Breast epithelium (tissue), 4 donors: ENCODE measurements at places on chromosomes 1 and 21. TPM values are rescaled to one million over a fixed set of nuclear protein-coding genes. Genes with fewer than 3 reads are reported as not detected.

GRCh38 chr1:71587961-71588360 is 507.1 kb upstream of the ZRANB2 start:
- no peak for DNase-seq

- DNase-seq, result no peak
These were observed 123.8 kb downstream of the PRDM16 start for GRCh38 chr1:3192825-3193224.

DNA sequence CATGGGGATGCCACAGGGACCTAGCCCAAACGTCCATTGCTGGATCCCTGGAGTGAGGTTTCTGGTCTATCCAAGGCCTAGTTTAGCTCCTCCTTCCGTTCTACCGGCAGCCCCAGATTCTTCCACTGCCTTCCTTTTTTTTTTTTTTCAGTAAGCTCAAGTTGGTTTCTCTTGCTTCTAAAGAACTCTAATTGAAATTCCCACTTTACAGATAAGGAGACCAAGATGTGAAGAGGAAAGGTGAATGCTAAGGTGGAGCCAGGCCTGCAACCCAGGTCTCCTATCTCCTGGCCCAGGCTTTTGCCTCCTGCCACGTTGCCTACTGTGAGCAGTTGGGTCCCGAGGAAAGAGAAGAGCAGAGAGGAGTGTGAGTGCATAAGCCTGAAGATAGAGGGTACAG is 31.5 kb upstream of the CLIC4 start:
- DNase-seq, result no peak

DNA sequence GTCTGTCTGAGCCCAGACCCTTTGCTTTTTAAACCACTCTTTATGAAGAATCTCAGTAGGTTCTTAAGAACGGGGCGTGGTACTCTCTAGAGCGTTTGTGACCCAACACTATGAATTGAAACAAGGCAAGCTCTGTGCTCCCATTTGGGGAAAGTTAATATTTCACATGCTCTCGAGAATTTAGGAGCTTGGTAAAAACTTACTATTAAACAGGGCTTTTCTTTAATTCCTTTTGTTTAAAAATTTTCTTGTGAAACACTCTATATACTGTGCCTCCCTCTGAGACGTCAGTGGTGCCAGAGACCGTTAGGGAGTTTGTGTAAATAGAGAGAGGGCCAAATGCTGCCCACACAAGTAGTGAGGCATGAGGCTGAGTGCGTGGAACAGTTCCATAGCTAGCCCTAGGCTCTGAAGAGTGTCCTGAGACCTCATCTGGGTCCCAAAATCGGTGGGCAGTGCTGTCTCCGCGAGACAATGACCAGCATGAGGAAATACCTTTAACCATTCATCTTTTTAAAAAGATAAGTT is 144.7 kb downstream of the ROR1 start:
- DNase-seq, result no peak

DNA sequence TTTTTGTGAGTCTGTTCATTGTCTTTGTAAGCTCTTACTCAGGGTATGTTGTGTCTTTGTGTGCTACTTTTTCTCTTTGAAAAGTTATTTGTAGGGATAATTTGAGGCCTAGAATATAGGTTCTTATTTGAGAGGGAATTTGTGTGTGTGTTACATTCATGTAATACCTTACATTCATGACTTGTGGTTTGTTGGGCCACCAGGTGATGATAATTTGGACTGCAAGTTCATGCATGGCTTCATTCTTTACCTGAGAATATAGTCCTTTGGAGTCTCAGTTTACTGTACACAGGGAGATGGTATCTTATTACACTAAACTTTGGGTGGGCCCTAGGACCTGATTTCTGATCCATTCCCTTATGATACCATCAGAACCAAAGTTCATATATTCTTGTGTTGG is 51.8 kb upstream of the FASLG start:
- no peak for DNase-seq

- DNase-seq, result no peak
These were observed 216.0 kb downstream of the SMYD3 start for GRCh38 chr1:246291127-246291526.

DNA sequence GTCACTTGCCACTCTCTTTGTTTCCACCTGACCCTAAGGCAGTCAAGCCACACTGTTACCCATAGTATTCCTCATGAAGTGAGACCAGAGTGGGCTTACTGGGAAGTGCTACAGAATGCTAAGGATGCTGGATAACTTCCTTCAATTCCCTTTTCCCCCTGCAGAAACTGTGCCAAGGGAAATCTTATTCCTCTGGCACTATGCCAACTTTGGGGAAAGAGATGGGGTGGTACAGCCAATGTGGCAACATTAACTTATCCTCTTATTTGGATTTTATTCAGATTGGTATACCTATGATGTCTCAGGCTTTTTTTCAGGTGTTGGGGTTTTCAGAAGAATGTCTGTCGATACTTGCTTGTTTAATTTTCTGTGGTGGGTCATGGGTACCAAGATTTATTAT is 599.4 kb upstream of the PBX1 start:
- no peak for DNase-seq

DNA sequence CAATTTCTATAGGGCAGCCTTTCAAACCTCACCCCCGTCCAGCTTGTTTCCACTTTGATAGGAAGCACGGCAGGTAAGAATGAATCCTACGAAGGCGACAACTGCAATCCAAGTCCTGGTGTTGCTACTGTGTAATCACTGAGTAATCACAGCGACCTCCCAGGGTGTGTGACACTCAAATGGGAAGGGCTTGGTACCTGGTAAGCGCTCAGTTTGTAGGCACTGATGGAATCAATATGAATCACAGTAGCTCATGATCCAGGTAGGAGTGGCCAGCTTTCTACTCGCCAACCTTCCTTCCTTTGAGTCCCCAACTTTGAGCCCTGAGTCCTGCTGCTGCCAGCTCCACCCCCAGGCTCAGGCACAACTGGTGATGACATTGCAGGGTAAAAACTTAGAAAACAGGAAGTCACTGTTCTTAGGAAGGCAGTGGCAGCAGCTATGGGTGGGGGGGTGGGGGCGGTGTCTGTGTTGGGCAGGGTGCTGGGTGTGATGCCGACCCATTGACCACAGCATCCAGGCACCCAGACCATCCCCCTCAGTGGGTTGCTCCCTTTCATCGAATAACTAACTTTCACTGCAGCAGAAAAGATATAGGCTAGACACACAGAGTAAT is 70.7 kb downstream of the CD247 start:
- DNase-seq, result no peak

DNA sequence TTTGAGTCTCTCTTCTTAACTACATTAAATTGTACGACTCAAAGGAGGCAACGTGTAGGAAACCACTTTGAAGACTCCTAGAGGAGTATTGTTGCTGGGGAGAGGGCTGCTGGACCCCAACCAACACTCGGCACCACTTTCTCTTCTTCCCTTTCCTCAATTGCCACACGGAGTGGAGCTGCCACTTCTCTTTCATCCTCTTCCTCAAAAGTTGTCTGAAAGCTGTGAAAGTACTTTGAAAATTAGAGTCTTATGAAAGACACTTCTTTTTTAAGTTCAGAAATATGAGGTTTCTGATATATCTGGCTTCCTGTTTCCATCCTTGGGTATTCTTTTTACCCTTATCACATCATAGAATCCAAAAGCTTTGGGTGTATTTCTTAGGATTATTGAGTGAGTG is 59.5 kb downstream of the MRPS6 start:
- DNase-seq, result no peak

- no peak for DNase-seq
These were observed 3.2 kb downstream of the CGN start for GRCh38 chr1:151514366-151514765.

DNA sequence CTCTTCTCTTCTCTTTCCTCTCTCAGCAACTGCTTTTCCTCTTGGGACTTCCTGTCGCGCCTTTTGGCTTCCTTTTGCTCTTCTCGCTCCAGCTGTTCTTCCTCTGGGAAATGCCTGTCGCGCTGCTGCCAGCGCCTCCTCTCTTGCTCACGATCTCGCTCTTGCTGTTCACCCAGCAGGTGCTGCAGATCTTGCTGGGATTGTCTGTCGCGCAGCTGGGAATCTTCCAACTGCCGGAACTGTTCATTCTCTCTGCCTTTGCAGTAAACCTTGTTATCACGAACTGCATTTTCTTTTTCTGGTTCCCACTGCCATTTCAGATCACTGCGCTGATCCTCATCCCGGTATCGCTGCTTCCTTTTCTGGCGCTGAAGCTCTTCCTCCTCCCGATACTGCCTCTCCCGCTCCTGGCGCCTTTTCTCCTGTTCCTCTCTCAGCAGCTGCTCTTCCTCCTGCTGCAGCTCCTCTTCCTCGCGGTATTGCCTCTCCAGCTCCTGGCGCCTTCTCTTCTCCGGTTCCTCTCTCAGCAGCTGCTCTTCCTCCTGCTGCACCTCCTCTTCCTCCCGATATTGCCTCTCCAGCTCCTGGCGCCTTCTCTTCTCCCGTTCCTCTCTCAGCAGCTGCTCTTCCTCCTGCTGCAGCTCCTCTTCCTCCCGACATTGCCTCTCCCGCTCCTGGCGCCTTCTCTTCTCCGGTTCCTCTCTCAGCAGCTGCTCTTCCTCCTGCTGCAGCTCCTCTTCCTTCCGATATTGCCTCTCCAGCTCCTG is 5.8 kb downstream of the TCHH start:
- no peak for DNase-seq

DNA sequence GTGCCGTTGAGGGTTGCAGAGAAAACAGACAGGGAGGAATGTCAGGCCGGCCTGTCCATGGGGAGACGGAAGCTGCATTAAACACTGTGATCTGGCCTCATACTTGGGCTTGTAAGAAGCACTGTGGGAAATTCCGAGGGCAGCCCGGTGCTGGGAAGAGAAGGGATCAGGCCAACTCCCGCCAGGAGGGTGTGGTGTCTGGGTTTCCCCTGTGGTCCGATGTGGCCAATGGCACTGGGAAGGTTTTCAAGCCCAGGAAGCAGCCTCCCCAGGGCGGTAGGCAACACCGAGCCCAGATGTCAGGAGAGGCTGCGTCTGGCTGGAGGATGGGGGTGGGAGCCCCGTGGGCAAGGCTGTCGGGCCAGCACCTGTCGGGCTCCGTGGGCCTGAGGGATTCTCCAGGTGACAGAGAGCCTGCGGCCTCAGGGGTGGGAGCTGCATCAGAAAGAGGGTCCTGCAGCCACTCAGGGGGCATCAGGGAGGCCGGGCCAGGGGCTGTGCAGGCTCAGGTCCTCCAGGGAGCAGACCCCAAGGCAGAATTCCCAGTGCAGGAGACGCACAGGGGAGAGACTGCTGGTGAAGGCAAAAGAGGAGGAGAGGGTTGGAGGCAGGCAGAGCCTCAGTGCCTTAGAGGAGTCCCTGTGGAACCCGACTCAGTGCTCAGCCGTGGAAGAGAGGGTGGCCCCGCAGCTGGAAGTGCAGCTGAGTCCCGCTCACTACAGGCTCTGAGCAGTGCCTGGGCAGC is 8.4 kb downstream of the UBASH3A start:
- DNase-seq, result no peak

DNA sequence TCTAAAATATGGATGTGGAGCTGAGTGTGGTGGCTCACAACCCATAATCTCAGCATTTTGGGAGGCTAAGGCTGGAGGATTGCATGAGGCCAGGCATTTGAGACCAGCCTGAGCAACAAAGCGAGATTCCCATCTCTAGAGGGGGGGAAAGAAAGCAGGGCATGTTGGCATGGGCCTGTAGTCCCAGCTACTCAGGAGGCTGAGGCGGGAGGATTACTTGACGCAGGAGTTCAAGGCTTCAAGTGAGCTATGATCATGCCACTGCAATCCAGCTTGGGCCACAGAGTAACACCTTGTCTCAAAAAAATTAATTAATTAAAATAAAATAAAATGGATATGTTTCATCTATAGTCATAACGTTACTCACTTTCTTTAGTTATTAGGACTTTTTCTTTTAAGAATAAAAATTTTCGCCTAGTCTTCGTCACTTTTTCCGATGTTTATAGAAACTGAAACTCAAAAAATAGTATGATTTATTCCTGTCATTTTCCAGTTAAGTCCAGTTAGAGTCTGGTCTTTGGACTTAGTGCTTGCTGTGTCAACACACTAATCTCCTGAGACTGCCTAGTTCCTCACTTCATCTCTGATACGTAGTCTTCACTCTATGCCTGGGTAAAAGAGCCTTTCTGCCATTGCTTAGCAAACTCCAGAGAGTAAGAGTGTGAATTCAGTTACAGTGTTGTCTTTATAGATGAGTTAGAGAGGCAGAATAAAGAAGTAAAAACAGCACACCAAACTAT is 28.0 kb downstream of the IARS2 start:
- DNase-seq, result no peak

DNA sequence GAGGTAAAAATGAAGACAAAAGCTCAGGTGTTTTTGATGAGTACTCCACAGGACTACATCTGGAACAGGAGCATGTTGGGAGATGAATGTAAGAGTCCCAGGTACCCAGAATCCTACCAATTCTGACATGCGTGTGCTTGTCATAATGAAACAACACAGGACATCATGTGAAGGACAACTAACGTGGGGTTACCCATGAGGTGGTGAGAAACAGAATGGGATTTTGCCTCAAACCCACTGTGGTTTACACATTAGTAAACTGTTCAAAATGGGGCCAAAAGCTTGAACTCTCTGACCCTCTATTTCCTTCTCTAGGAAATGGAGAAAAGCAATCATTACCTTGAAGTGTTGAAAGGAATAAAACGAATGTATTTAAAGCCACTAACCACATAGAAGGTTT is 266.2 kb downstream of the RGS7 start:
- no peak for DNase-seq

DNA sequence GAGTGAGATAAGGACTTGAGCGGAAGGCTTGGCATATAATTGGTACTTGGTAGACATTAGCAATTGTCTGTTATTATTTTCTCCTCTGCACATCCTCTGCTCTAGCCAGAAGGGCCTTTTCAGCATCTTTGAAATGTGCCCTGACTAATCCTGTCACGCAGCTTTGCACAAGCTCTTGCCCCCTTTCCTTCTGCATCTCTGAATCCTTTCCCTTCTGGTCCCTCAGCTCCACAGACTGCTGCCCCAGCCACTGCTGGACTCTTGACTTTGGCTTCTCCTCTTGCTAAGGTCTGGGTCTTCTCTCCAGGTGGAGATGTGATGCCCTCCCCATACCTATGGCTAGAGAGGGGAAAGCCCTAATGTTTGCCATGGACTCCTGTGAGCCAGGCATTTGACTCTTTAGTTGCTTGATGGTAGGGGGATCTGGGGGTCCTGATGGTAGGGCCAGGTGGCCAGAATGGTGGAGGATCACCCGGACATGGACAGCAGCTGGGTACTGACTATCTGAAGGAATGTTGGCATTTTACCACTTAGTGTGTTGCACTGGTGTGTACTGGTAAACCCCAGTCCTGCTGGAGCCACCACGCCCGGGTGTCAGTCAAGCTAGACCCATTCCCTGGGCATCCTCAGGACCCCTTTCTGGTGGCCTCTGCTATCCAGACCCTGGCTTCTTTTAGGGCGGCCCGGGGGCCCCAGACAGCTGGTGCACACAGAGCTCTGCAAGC is 4.4 kb downstream of the HPCA start:
- DNase-seq, result no peak

The EPHA2 gene
- total RNA-seq, result 18.4 TPM

The OR2T34 gene
- total RNA-seq, result not detected

The TMEM50A gene
- 97.0 TPM for total RNA-seq

The HAPLN2 gene
- not detected for total RNA-seq

The KIF26B gene
- total RNA-seq, result 0.32 TPM

The GPR25 gene
- total RNA-seq, result not detected
